ENCODE measurements at places on chromosomes 5 and 9. TPM values are rescaled to one million over a fixed set of nuclear protein-coding genes. Genes with fewer than 3 reads are reported as not detected.

Gene INSL6
- total RNA-seq = not detected

Gene FGF10
- 8.6 TPM for total RNA-seq

Gene NELFB
- total RNA-seq = 34.2 TPM

Gene ENTR1
- total RNA-seq = 71.5 TPM

Gene SHISAL2B
- total RNA-seq = 0.99 TPM

All from body of pancreas (tissue), 4 donors.